ENCODE measurements at places on chromosomes 2 and 18.

- DNase-seq, result peak; percentile 93
These were observed 48.2 kb upstream of the KCNG2 start for GRCh38 chr18:79749251-79750191.

DNA sequence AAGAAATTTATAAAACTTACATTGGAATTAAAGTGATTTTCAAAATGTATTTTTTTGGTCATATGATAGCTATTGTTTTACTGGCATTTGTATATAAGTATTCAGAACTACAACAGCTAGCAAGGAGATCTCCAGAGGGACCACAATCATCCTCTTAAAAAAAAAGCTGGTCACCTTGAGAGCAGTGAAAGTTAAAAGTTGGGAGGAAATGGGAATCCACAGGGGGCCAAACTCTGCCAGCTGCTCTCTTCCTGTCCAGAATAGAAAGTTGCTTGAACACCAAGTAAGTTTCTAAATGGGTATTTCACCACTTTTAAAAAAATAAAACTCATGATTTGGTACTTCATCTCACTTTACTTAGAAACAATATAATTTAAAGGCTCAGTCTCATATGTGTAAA, 1025.1 kb downstream of the LRP1B start:
- DNase-seq, result no peak

DNA sequence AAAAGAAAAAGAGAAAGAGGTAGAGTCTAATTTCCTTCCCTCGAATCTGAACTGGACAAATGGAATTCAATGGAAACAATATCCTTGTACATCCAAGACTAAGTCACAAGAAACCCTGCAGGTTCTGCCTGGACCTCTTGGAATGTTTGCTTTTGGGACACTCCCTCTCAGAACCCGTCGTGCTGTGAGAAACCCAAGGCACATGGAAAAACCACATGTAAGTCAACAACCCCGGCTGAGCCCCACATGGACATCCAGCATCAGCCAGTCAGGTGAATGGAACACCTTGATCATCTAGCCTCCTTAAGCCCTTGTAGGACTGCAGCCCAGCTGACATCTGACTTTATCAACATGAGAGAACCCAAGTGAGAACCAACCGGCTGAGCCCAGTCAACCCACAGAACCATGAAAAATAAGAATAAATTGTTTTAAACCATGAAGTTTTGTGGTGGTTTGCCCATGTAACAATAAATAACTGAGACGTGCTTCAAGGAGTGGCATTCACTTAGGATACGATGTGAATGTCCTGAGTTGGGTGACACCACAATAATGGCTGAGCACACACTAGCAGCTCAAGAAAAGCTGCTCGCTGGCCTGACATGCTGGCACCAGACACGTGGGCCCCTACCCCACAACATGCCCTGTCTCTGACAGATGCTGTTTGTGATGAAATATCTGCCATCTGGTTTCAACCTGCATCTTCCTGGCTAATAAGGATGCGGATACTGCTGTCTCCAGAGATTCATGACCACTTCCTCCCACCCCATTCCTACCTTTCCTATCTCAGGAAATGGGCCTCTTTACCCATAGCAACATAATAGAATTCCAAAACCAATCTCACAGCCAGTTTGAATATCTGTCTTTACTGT, 28.8 kb downstream of the PKDCC start:
- no peak for DNase-seq

GRCh38 chr2:149145314-149146295, 107.1 kb downstream of the LYPD6B start:
- DNase-seq, result no peak

GRCh38 chr2:226862623-226863022, 26.8 kb downstream of the RHBDD1 start:
- no peak for DNase-seq

GRCh38 chr2:42390401-42390969, 29.5 kb upstream of the COX7A2L start:
- no peak for DNase-seq

DNA sequence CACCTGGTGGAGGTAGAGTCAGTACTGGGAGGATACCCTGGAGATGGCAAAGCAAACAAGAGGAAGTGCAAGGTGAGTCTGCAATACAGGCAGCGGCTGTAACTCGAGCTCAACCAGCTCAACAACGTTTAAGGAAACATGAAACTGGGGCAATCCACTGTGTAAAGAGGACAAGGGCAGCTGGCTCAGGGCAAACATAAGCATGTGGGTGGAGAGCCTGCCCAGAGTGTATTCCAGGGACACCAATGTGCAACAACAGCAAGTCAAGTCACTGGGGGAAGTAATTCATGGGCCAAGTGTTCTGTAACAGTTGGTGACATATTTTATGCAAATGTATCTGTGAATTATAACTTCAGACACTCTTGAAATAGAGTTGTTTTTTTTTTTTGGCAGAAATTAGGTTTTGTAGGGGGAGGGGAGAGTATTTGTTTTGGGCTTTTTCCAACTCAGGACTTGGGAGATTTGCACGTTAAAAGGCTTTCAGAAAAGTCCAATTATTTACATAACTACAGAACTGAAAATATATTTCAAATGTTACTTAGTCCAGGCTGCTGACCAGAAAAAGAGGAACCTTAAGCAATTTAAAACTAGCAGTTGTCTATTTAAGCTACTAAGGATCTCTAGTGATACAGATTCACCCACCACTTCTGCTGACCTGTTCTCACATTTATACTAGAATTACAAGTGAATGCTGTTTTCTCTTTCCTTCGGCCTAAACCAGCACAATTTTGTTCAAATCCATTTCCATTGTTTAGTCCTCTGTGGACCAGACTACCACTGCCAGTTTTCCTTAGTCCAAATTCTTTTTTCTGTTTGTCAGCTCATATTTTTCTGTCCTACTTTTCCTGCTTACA, 18.6 kb downstream of the NRXN1 start:
- peak; percentile 97 for DNase-seq

- no peak for DNase-seq
These were observed 35.6 kb downstream of the VIT start for GRCh38 chr2:36731941-36732672.

DNA sequence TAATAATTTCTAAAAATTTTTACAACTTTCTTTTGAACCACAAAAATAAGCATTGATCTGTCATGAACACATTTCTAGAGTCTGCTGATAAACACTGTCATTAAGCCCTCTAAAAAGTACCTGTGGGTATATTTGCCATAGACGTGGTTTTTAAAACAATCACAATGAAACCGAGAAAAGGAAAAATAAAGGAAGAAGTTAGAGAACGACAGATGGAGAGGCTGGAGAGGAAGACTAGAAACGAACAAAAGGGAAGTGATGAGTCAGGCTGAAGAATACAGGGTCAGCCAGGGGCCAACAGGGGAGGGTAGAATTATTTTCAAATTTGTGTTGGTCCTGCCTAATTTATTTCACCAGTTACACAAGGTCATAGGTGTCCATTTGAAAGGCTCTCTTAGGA, 62.0 kb downstream of the MYL12B start:
- DNase-seq, result no peak

DNA sequence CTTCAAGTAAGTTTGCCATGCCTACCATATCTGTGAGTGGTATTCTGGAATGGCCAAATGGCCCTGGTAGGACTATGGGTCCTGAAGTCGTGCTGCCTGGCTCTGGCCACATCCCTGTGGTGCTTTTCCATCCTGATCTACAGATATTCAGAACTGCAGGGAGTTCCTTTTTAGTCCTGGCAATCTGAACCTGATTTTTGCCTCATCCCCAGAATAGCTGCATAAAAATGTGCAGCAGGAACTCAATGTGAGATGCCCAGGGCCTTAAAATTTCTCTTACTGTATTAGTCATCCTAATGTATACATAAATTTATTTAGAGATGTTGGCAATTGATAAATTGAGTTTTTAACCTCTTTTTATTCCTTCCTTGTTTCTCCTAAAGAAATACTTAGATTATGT, 5.3 kb downstream of the SERPINB13 start:
- DNase-seq, result no peak

DNA sequence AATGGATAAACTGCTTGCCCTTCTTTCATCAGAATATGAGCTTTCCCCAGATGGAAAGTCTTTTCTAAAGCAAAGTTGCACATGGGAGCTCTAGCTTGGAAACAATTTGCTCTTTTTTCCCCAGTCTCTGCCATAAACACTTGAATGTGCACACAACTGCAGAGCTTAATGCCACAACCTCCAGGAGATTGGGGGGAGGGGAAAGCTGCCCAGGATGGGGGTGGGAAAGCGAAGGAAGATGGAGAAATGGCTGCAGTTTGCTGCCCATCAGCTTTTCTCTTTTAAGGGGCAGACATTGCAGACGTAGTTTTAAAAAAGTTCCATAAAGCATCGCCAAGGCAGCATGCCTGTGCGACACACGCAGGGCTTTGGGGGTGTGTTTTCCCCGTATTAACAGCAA, 1.5 kb downstream of the ACKR3 start:
- no peak for DNase-seq

GRCh38 chr2:106053116-106053515, 141.0 kb downstream of the UXS1 start:
- no peak for DNase-seq

DNA sequence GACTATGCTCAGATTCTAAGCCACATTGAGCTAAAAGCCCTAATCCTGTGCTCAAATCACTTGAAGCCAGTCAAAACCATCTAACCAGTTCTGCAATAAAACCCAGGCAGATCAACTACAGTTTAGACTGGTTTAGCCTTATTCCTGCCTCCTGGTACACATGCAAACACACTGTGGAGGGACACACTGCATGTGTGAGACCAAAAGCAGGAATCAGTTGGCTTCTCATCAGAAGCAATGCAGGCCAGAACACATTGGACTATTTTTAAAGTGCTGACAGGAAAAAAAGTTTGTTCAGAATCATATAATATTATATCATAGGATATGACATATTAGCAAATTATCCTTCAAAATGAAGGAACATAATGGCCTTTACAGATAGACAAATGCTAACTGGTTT, 52.5 kb upstream of the NT5C1B start:
- no peak for DNase-seq

DNA sequence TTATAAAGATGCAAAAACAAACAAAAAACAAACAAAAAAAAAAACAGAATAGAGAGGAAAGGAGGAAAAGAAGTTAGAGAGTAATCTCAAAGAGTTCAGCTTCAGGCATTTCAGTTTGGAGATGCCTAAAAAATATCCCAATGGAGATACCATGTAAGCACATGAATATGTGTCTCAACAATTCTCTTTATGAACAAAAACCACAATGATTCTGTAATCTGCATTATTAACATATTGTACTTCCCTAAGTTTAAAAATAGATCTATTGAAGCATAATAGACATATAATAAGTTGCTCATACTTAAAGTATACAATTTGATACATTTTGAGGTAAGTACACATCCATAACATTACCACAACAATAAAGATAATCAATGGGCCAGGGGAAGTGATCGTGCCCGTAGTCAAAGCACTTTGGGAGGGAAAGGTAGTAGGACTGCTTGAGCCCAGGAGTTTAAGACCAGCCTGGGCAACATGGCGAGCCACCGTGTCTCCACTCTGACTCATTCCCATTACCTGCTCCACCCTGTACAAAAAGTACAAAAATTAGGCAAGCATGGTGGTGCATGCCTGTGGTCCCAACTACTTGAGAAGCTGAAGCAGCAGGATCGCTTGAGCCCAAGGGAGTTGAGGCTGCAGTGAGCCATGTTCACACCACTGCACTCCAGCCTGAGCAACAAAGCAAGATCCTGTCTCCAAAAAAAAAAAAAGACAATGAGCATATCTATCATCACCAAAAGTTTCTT, 158.9 kb downstream of the ATAD2B start:
- no peak for DNase-seq

GRCh38 chr2:15559379-15560139, 1.6 kb downstream of the NBAS start:
- no peak for DNase-seq

GRCh38 chr18:22031611-22032010, 137.8 kb upstream of the GATA6 start:
- DNase-seq, result no peak

DNA sequence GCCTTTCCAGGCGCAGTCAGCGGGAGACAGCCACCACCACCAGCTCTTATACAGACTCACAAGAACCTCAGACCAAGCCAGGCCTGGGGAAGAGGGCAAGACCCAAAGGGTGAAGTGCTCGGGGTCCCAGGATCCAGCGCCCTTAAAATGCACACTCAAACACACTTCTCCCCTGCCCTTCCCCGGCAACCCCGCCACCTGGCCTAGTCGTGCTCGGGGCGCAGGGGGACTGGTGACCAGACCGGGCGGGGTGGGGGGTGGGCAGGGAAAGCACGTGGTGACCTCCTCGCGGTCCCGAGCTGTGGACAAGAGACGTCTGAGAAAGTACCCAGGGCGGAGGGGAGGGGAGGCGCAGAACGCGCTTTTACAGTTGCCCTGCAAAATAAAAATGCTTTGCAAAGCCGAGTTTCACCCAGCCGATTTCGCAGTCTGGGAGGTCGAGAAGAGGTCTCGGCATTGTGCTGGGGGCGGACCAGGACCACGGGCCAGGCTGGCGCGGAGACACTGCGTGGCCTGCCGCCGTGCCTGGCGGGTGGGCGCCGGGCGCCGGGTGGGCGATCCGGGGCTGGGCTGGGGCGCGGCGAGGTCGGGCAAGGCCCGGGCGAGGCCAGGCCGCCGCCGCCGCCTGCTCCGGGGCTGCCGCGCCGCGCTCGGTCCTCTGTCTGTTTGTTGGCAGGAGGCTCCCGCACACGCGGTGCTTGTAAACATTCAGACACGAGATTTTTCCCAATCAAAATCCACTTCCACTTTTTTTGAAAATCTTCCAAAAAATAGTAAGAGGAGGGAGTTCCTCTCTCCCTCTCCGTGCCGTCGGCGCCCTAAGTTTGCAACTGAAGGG, 2.0 kb downstream of the BCL11A start:
- DNase-seq, result peak; percentile 42

DNA sequence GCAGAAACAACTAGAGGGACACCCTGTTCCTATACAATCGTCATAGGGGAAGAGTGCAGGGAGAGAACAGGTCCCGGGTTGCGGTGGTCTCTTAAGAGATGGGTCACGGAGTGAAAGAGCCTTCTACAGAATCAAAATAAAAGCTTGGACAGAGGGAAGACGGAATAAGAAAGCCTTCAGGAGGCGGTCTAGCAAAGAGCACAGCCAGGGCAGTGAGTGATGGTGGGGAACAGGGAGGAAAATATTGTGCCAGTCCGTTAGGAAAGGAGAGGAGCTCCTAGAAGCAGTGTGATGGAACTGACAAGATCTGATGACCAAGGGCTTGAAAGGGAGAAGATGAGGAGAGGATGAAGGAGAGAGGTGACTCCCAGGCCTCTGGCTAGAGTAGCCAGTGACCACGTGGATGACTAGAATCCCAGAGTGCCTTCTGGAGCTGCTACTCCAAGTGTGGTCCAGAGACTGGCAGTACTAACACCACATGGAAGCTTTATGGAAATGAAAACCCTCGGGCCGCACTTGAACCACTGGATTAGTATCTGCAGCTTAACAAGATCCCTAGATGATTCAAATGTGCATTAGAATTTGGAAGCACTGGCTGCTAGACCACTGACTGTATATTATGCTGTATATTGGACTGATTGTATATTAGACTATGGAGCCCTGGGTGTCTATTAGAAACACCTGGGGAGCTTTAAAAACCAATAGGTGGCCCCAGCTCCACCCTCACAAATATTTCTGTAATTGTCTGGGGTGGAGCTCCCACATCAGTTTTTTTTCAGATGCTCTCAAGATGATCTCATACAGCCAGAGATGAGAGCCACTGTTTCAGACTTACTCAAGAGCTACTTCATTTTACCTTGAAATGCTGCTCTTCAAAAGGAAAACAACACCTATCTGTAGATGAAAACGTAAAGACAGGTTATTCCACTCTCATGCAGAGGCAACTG, 1.1 kb upstream of the EVA1A start:
- no peak for DNase-seq

- DNase-seq, result no peak
These were observed 85.3 kb downstream of the C1D start for GRCh38 chr2:67977464-67977863.

- no peak for DNase-seq
These were observed 109.0 kb upstream of the STPG4 start for GRCh38 chr2:47264143-47264542.
